ENCODE measurements at places on chromosomes 5 and 9. TPM values are rescaled to one million over a fixed set of nuclear protein-coding genes. Genes with fewer than 3 reads are reported as not detected.

HMGXB3 gene
- 42.0 TPM for total RNA-seq

TLE1 gene
- total RNA-seq = 21.4 TPM

SPINK14 gene
- not detected for total RNA-seq

LOX gene
- total RNA-seq = 0.14 TPM

SHISAL2B gene
- not detected for total RNA-seq

GPR151 gene
- total RNA-seq = not detected

PAEP gene
- total RNA-seq = not detected

Measured in foreskin keratinocyte (primary cell).